Transverse colon (tissue), 4 donors: ENCODE measurements at places on chromosomes 16 and 17.

DNA sequence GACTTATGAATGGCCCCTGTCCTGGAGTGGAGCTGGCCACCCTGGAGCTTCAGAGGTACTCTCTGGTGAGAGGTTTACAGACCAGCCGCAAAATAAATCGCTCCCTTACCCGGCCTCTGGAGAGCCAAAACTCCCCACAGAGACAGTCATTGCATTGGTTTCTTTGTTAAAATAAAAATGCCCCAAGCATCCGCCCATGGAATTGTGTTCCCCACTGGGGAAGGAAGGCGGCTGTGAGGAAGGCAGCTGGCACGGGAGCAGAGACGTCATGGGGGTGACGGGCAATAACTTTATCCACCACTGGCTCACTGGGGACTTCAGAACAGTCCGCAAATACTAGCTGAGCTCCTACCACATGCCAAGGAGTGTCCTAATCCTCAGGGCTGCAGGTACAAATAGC, 266.2 kb upstream of the FOXF1 start:
- no peak for DNase-seq

DNA sequence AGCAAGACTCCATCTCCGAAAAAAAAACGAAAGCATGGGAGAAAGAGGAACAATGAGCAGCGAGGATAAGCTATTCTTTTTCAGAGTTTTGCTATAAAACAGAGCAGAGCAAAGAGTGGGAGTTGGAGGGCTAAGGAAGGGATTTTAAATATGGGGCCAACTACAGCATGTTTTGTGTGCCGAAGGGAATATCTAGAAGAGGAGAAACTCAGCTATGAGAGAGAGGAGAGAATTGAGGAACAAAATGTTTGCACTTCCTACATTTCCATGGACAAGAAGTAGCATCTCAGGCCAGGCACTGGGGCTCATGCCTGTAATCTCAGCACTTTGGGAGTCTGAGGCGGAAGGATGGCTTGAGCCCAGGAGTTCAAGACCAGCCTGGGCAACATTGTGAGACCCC, 13.1 kb upstream of the GRB2 start:
- no peak for DNase-seq

DNA sequence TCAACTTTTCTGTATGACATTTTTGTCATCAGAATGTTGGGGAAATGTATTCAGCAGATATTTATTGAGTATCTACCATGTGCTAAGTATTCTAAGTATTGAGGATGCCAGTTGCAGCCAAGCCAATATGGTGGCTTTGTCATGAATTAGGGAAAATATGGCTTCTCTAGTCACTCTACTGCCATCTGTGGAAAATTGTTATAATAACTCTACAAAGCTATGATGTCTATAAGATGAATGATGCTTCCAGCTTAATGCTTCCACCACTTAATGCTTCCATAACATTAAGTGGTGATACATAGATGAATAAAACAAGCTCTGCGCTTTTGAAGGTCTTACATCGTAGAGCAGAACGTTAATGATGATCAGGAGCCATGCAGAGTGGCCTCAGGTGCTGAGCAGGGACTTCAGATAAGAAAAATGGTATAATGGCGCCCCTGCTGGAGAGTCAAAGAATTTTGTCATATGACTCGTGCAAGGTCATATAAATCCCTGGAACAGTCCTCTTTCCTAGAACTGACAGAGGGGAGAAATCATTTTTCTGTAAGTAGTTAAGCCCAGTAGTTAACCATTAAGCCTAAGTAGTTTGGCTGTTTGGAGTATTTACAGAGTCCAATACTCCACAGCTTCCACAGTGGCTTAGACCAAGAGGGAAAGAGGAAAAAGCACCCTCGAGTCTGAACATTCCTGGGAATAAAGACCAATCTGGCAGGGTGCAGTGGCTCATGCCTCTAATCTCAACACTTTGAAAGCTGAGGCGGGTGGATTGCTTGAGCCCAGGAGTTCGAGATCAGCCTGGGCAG, 2.7 kb upstream of the TMIGD1 start:
- DNase-seq = peak; percentile 74

GRCh38 chr17:33152783-33153182, 140.3 kb downstream of the ASIC2 start:
- no peak for DNase-seq

DNA sequence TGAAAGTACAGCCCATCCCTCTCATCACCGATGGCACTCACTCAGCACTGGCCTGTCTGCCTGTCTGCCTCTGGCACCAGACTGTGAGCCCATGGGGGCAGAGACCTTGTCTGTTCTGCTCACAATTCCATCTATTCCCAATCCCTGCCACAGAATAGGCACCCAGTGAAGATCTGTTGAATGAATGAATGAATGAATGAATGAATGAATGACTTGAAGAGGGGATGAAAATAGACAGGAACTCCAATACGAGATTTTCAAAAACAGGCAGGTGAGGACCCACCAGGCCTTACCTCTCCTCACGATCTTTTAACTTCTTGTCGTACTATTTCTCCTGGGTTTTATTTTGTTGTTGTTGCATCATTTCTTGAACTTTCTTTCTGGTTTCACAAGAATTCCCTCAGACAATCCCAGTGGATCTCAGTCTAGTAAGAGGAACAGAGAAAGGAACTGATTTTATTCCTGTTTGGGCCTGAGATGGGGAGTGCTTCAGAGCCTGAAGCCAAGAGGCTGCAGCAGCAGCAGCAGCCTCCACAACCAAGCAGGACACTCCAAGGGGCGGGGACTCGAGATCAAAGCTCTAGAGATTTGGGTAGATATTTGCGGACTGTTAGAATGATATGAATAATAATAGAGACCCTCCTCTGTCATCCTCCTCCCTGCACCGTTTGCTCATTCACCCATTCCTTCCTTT, 17.7 kb downstream of the KRT9 start:
- no peak for DNase-seq
